ENCODE measurements at places on chromosomes 16 and 17.

- no peak for DNase-seq
Observed at GRCh38 chr16:11585460-11586377, 1.0 kb downstream of the LITAF start.

DNA sequence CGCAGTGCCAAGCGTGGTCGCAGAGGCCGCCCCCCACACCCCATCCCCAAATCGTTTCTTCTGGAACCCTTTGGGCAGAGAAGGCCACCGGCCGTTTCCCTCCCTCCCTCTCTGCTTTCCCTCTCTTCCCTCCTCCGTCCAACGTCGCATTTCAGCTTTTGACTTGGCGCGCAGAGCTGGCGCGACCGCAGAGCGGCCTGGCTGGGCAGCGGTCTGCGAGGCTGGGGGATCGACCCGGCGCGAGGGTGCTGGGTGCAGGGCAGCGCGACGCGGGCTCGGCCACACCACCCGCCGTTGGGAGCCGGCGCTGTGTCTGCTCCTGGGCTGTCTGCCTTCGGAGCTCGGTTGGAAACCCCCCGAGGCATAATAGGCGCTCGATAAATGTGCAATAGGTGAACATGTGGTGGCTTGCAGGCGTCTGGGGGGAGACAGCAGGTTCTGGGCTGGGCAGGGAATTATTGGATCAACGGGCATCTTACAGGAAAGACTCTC is 2.8 kb upstream of the NTN3 start:
- DNase-seq, result peak; percentile 85

- DNase-seq, result no peak
Observed at GRCh38 chr16:74982256-74982655, 2.7 kb downstream of the WDR59 start.

DNA sequence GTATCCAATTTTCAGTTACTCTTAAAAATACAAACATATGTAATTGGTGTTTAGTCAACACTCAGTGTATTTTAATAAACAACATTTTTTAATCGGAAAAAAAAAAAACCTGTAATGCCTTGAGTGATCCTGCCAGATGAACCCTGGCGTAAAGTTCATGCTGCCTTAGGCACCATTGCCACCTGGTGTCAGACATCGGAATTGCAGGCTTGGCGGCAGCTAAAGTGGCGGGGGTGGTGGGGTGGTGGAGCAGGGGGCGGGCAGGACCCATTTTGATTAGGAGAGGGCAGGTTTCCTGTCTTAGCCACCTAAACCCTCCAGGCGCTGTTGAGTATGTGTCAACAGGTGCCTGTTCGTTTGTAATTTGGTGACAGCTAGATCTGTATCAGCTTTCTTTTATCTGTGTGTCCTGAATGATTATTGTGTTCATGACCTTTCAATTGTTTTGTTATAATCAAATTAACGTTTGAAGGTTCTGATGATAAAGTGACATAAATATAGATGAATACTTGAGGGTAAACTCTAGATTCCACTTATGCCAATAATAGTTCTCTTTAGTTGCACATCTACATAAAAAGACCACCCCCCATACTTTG is 588.7 kb downstream of the CDH13 start:
- DNase-seq, result no peak

GRCh38 chr16:75120253-75120652 is 3.7 kb upstream of the LDHD start:
- no peak for DNase-seq

DNA sequence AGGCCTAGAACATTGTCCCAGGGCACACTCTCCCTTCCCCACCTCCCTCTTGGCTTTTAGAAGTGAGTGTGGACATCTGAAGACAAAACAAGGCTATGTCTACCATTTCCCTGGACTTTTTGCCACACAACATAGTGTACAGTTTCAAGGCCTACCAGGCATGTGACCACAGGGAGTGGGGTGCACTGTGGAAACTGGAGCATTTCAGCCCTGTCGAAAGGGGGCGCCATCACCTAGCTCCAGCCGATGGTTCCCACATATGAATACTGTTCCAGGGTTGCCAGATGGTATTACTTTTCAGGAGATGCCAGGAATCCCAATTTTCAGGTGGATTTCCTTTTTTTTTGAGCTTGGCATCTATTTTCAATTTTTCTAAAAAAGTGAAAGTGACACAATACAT is 140.7 kb downstream of the KATNIP start:
- DNase-seq, result no peak

DNA sequence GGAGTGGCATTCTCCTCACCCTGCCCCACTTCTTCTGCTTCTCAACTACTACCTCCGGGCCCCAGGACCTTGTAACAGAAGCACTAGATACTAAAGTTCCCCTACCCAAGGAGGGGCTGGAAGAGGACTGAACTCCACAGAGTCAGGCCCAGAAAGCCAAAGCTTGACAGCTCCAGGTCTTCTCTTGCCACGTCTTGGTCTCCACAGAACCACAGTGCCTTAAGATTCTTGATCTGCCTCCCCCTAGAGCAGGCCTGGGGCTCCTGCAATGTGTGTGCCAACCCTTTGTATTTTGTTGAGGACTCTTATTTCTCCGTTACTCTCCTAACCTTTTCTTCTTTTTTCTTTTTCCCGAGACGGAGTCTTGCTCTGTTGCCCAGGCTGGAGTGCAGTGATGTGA is 4.0 kb downstream of the SLC16A13 start:
- DNase-seq, result no peak

DNA sequence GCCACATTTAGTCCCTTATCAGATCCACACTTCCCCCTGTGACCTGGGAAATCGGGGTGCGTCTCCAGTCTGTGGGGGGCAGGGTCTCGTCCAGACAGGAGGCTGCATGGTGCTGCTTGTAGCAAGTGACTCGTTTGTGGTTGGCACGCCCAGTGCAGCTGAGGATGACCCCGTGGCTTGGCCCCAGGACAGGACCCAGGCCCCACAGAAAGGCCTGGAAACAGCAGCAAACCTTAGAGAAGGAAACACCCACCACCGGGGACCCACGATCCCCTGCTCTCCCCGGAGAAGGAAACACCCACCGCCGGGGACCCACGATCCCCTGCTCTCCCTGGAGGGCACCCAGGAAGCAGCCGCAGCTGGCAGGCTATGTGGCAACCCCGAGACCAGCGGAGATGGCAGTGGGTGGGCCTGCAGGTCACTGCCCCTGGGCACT is 8.2 kb upstream of the C16orf95 start:
- no peak for DNase-seq

DNA sequence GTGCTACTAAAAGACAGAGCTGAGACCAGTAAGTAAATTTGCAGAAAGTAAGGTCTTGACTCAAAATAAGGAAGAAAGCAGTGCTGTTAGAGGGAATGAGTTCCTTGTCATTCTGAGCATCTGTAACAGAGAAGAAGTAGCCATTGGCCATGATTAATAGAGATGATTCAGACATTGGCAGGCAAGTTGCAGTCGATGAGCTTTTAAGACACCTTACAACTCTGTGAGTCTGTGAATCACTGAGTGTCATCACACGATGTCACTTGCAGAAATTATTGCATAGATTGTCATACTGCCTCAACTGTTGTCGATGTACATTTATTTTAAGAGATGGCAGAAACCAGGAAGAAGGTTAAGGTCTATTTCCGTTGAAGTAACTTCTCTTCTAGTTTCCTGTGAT is 201.1 kb upstream of the CDH13 start:
- no peak for DNase-seq

DNA sequence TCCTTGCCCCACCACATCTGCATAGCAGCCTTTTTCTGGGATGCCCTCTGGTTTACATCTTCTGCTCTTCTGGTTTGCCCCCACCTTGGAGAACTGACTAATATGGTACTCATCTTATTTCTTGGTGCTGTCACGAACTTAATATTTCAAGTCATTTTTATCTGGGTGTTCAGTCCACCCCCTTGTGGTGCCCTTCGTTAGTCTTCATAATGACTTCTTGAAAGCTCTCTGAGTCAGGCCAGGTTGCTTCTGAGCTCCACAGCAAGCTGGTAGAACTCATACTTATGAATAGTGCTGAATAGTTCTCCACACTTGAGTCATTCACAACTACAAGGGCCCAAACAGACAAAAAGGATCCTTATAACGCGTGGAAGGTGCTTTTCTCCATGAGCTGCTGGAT is 35.8 kb upstream of the TEKT3 start:
- no peak for DNase-seq

DNA sequence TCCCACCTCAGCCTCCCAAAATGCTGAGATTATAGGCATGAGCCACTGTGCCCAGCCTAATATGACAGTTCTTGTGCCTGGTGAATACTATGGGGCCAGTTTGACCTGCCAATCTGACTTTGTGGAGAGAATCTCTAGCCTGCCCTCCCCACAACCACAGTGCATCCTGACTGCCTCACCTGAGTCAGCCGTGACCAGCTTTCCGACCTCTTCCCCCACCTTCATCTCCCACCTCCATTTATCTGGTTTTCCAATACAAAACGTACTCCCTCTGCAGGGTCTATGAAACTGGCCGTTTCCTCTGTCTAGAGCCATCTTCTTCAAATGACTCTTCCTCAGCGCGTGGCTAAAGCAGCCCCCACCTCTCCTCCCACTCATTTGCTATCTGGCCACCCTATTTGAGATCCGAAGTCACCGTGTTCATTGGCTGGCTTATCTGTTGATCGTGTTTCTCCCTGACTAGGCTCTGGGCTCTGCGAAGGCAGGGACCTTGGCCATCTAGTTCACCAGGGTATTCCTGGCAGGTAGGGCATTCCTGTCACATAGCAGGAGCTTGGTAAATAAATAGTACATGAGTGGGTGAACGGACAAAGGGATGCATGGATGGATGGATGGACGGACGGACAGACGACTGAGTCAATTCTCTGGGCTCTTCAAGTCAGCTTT is 22.3 kb upstream of the PLLP start:
- no peak for DNase-seq

DNA sequence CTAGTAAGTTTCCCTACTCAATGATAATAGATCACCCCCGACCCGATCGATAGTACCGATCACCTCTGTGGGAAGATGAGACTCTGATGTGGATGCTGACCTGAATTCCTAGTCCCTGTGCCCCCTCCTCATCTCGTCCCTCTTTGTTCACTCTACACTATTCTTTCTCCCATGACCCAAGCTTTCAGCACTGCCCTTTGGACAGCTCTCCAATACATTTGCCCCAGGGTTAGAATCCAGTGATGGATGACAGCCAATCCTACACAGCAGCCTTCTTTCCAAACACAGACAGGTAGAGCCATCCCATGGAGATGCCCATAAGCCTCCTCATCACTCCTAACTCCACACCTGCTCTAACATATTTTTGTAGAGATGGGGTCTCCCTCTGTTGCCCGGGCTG is 141.1 kb downstream of the GSG1L start:
- DNase-seq, result no peak

- no peak for DNase-seq
Observed at GRCh38 chr16:3007059-3007956, 5.4 kb upstream of the CLDN9 start.

GRCh38 chr16:4922721-4923342 is 14.1 kb downstream of the PPL start:
- peak; percentile 31 for DNase-seq

DNA sequence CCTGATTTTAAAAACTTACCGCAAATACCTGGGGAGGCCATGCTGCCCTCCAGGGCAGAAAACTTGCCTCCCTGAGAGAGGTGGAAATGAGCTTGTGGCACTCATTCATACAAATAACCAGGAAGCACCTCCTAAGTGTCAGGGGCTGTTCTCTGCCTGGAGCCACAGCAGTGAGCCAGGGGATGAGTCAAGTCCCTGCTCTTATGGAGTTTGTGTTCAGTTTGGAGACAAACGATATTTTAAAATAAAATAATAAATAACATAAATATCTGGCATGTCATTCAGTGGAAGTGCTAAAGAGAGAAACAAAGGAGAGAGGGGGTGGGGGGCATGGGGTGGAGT is 313.8 kb downstream of the C16orf95 start:
- no peak for DNase-seq

- DNase-seq, result no peak
Observed at GRCh38 chr16:68590201-68590994, 51.3 kb downstream of the ZFP90 start.

GRCh38 chr16:492211-492875 is 35.2 kb upstream of the CAPN15 start:
- DNase-seq, result no peak

DNA sequence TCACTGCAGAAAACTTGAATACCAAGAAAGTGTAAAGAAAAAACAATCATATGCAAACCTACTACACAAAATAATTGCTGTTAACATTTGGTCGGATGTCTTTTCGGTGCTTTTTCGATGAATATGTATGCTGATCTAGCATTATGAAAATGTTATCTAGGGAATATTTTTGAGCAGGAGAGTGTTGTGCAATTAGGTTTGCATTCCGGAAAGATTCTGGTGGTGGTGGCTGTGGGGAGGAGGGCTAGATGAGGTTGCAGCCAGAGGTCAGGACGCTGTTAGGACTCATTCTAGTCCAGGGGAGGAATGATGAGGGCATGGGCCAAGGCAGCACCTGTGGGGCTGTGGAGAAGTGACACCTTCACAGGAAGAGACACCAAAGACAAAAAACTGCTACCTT is 258.0 kb upstream of the ASIC2 start:
- no peak for DNase-seq

All from DMS79 treated with DMSO at 0.1 percent for 48 hours (cell line).